Putamen (tissue), 1 donor: ENCODE measurements at places on chromosomes 2 and 18.
A peak's percentile ranks its signal among the peaks of the same experiment; 100 is the strongest.

GRCh38 chr18:55587418-55588110 lies 428 bp downstream of the TCF4 start:
- peak; percentile 54 for DNase-seq

DNA sequence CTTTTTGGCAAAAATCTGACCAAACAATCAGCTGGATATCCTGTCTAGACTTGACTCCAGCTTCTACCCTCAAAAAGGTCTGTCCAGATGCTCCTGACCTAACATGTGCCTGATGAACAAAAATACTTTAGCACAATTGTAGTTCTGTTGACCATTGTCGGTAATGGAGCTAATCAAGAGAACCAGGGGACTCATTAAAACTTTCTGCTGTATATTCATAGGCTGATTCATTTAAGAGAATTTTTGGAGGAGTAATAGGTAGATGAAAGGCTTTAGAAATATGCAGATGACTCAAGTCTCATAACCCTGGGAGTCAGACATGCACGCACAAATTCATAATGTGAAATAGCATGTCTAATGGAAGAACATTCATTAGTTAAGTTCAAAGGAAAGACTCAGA lies 514.2 kb downstream of the TXNL1 start:
- no peak for DNase-seq

- no peak for DNase-seq
Observed at GRCh38 chr2:183375821-183376220, 251.6 kb downstream of the NUP35 start.

- DNase-seq: no peak
Observed at GRCh38 chr2:39660612-39661236, 5.0 kb upstream of the TMEM178A start.

DNA sequence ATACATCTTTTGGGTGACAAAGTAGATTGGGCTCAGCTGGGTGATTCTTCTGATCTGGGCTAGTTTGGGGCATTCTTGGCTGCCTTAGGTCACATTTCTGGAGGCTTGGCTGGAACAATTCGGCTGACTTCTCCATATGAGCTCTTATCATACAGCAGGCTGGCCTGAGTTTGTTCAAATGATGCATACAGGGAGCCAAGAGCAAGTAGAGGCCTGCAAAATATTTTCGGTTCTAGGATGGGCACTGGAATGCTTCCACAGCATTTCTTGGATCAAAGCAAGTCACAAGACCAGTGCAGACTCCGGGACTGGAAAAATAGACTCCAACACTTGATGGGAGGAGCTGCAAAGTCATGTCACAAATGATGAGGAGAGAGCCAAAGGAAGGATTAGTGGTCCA lies 98.4 kb downstream of the SCG2 start:
- DNase-seq: no peak

- DNase-seq: peak; percentile 2
Observed at GRCh38 chr2:39243469-39244123, at the start of gene CDKL4. CDKL4 (minus strand) TSS chr2:39243970.

GRCh38 chr2:206230060-206230762 lies 44.3 kb upstream of the ZDBF2 start:
- DNase-seq: no peak

- DNase-seq: no peak
Observed at GRCh38 chr18:46711444-46711863, 45.4 kb downstream of the ST8SIA5 start.

- DNase-seq: no peak
Observed at GRCh38 chr2:157244691-157245090, 12.8 kb upstream of the GALNT5 start.

- DNase-seq: peak; percentile 70
Observed at GRCh38 chr2:98757904-98758421, 27.0 kb upstream of the MGAT4A start.

DNA sequence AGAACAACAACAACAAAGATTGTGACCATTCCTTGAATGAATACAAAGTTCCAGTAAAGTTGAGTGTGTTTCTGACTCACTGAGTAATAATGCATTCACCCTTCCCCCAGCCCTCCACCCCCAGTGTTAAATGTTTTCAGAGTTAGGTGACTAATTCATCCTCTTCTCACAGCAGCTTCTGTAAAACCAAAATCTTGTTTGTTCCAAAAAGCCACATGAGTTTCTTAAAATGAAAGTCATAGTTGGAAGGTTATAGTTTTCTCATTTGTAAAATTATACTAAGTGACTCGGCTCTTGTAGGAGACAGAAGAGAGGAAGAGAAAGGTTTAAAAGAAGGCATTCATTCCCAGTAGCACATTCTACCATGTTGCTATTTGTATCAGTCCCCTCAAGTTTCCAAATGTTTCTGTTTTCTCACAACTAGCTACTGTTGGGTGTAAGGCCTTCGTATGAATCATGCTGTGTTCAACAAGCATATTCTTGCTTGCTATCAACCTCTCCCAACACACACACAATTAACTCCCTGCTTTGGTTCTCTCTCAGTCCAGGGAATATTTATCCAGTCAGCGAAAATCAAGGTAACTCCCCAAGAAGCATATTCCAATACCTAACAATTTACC lies 75.3 kb downstream of the MBD2 start:
- peak; percentile 43 for DNase-seq

GRCh38 chr2:182186132-182186735 lies 200.6 kb downstream of the PPP1R1C start:
- peak; percentile 34 for DNase-seq

- no peak for DNase-seq
Observed at GRCh38 chr2:118925476-118925875, 16.5 kb upstream of the MARCO start.

DNA sequence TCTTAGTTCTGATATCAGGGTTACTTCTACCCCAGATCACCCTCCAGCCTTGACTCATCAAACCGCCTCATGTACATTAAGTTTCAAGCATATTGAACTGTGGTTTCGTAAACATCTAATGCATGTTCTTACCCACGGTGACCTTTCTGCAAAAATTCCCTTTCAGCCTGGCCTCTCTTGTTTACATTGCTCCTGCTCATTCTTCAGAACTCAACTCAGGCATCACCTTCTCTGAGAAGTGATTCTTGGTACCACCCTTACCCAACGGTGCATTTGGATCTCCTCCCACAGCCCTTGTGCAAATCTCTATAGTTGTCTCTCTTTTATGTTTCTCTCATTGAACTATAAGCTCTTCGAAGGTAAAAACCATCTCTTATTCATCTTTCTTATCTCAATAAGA lies 503.1 kb upstream of the PKDCC start:
- no peak for DNase-seq
